ENCODE measurements at places on chromosomes 4 and X. TPM values are rescaled to one million over a fixed set of nuclear protein-coding genes. Genes with fewer than 3 reads are reported as not detected.
A peak's percentile ranks its signal among the peaks of the same experiment; 100 is the strongest.

DNA sequence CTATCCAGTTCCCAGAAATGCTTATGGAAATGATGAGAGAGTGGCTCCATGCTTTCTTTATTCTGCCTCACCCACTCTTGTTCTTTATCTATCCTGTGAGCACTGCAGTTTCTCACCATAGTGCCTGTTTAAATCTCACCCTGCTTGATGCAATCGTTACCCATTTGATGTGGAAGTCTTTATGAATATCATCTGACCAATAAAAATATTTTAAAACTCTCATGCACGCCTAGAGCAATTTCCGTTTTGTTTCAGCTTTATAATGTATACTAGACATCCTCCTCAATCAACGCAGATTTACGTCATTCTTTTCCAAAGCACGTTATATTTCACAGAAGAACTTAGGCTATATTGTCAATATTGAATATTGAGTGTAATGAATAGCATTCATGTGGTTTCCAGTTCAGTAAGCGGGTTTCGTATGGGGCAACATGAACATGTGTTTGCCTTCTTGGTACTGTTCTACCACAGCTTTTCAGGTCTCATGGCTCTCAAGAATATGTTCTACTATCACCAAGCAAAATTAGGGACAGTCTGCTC lies 32.9 kb downstream of the GPM6A start:
- no peaks in the 10 kb centered on the region for H3K27me3 ChIP-seq
- H3K4me3 ChIP-seq = no peak overlapping the region
- no peaks in the 10 kb centered on the region for H3K36me3 ChIP-seq
- no peak for DNase-seq
- H3K4me1 ChIP-seq = no peaks in the 10 kb centered on the region

- no peak for DNase-seq
- H3K4me3 ChIP-seq = no peak overlapping the region
- H3K36me3 ChIP-seq = no peaks in the 10 kb centered on the region
- H3K4me1 ChIP-seq = no peaks in the 10 kb centered on the region
- peaks cover 2% of the 10 kb centered on the region for H3K27me3 ChIP-seq
Observed at GRCh38 chr4:8147231-8147970, 11.2 kb downstream of the ABLIM2 start.

DNA sequence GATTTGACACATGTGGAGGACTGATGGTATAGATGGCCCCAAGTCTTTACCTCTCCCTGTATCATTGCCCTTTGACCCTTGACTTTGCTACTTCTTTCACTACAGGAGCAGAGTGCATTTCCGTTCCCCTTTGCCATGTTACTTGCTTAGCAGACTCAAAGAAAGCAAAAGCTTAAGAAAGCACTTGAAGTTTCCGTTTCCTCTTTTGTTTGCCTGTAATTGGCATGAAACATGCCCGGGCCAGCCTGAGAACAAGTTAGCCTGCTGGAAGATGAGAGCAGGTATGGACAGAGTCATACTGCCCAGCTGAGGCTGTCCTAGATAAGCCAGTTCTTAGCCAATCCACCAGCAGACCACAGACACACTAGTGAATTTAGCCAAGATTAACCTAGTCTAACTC lies 206.0 kb downstream of the BCOR start:
- peaks cover 1% of the 10 kb centered on the region for H3K36me3 ChIP-seq
- H3K4me3 ChIP-seq = peak overlapping the region; percentile 1
- peak overlapping the region; percentile 83 for H3K27ac ChIP-seq
- peaks cover 7% of the 10 kb centered on the region for H3K27me3 ChIP-seq
- DNase-seq = no peak
- peaks cover 14% of the 10 kb centered on the region for H3K4me1 ChIP-seq

DNA sequence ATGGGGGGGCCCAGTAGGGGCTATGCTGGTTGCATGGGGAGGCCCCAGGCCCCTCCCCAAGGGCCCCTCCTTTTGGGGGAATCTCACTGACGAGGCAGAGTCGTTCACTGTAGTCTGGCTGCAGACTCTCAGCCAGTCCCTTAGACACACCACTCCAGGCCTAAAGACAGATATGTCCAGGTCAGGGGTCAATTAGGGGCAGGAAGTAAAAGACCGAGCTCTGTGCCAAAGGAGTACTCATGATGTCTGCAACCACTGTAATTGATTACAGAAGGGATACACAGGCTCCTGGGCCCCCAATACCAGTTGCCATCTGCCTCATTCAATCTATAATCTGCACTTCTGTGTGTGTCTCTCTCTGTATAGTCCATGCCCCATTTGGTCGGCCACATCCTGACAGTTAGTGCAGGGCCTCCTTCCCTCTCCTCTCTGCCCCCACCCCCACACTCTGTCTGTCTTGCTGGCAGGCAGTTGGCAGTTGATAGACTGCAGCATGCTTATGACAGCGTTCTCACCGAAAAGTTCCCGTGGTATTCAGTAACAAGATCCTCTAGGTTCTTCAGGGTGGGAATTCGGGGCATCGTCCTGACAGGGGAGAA lies 1.3 kb upstream of the CXorf65 start:
- peak; percentile 44 for DNase-seq
- H3K36me3 ChIP-seq = peaks cover 54% of the 10 kb centered on the region
- no peaks in the 10 kb centered on the region for H3K27me3 ChIP-seq
- H3K4me3 ChIP-seq = peak overlapping the region; percentile 99
- peaks cover 51% of the 10 kb centered on the region for H3K4me1 ChIP-seq

JAKMIP1 gene
- total RNA-seq = 5.9 TPM

All from activated naive CD8-positive, alpha-beta T cell treated with anti-CD3 and anti-CD28 coated beads, Interleukin-2, amount 10 ng/mL, durations not matched to agents 7 days and 5 days (primary cell).